ENCODE measurements at places on chromosomes 6 and 20.

DNA sequence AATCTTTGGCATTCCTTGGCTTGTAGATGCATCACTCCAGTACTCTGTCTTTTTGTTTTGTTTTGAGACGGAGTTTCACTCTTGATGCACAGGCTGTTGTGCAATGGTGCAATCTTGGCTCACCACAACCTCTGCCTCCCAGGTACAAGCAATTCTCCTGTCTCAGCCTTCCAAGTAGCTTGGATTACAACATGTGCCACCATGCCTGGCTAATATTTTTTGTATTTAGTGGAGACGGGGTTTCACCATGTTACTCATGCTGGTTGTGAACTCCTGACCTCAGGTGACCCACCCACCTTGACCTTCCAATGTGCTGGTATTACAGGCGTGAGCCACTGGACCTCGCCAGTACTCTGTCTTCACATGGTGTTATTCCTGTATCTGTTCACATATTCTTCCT is 35.8 kb upstream of the LGSN start:
- no peaks in the 10 kb centered on the region for H3K36me3 ChIP-seq
- no peak overlapping the region for H3K27ac ChIP-seq
- ATAC-seq: no peak

- H3K27me3 ChIP-seq: no peaks in the 10 kb centered on the region
- no peaks in the 10 kb centered on the region for H3K36me3 ChIP-seq
Measured at GRCh38 chr6:126718600-126719327, 378.8 kb downstream of the CENPW start.

DNA sequence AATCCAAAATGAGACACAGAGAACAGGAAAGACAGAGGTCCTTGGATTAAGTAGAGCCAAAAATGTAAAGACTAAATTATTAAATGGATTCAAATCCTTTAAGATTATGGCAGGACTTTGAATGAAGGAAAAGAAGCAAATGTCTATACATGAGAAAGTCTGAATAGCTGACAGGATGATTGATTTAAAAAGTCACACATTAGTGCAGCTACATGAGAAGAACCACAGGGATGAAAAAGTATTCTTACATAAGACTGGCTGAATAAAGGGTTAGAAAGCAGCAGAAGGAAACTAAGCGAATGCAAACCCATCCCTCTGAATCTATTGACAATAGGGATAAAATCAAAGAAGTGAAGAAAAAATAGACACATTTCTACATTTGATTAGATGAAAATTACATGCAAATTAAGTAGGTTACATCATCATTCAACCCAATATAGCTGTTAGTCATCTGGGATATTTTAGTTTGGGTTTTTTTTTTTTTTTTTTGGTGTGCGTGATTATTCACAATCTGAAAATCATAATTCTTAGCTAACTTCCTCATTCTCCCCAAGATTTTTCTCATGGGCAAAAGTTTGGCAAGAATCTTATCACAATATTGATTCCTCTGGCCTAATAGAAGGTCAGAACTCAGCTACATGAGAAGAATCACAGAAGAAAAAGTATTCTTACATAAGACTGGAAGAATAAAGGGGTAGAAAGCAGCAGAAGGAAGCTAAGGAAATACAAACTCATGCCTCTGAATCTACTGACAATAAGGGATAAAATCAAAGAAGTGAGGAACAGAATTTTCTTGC is 845.4 kb downstream of the HACE1 start:
- H3K36me3 ChIP-seq: no peaks in the 10 kb centered on the region
- no peaks in the 10 kb centered on the region for H3K27me3 ChIP-seq
- ATAC-seq: no peak
- no peaks in the 10 kb centered on the region for H3K4me1 ChIP-seq

- no peak for ATAC-seq
- H3K36me3 ChIP-seq: no peaks in the 10 kb centered on the region
- H3K4me3 ChIP-seq: no peak overlapping the region
- no peaks in the 10 kb centered on the region for H3K27me3 ChIP-seq
Measured at GRCh38 chr20:25538838-25539665, 46.3 kb downstream of the NINL start.

DNA sequence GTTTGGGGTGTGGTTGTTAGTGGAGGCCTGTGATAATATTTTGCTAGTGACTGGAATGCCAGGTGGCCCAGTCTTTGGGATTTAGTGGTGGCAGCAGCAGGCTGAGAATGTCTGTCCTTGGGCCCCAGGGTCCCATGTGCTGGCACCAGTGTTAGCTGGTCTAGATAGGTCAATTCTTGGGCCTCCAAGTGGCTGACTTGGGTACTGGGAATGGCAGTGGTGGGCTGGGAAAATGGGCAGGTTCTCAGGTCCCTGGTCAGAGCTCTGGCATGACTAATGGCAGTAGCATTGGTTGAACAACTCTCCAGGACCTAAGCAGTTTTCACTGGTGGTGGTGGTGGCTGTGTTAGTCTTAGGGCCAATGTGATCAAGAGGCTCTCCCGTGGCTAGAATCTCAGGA is 50.3 kb downstream of the OLIG3 start:
- ATAC-seq: no peak
- H3K4me1 ChIP-seq: no peaks in the 10 kb centered on the region
- no peak overlapping the region for H3K4me3 ChIP-seq
- no peaks in the 10 kb centered on the region for H3K36me3 ChIP-seq
- H3K27me3 ChIP-seq: no peaks in the 10 kb centered on the region

DNA sequence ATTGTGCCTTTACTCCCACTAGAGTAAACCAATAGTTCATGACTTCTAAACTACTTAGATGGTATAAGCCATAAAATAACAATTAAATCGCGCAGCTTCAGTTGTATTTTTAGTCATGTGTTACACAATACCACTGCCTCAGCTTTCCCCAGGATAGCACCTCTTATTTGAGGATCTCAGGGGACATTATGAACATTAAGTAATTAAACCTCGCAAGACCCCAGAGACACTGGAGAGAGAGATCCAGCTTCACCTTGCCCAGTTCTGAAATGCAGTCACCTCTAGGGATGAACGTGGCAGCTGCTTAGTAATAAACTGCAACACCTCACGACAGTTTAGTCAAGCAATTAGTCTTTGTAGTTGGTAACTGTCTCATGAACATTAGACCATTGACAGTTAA is 87.1 kb downstream of the CFAP61 start:
- H3K27ac ChIP-seq: no peak overlapping the region
- no peak for ATAC-seq
- H3K36me3 ChIP-seq: no peaks in the 10 kb centered on the region
- H3K4me3 ChIP-seq: no peak overlapping the region
- no peaks in the 10 kb centered on the region for H3K4me1 ChIP-seq
- peaks cover 3% of the 10 kb centered on the region for H3K27me3 ChIP-seq

GRCh38 chr6:24273096-24273870 is 84.6 kb downstream of the DCDC2 start:
- H3K4me3 ChIP-seq: no peak overlapping the region
- H3K27me3 ChIP-seq: peaks cover 5% of the 10 kb centered on the region
- no peak for ATAC-seq
- H3K36me3 ChIP-seq: no peaks in the 10 kb centered on the region
- no peaks in the 10 kb centered on the region for H3K4me1 ChIP-seq

- no peak overlapping the region for H3K4me3 ChIP-seq
- H3K27me3 ChIP-seq: peaks cover 3% of the 10 kb centered on the region
- H3K4me1 ChIP-seq: no peaks in the 10 kb centered on the region
Measured at GRCh38 chr6:6951355-6951754, 156.4 kb upstream of the RREB1 start.

DNA sequence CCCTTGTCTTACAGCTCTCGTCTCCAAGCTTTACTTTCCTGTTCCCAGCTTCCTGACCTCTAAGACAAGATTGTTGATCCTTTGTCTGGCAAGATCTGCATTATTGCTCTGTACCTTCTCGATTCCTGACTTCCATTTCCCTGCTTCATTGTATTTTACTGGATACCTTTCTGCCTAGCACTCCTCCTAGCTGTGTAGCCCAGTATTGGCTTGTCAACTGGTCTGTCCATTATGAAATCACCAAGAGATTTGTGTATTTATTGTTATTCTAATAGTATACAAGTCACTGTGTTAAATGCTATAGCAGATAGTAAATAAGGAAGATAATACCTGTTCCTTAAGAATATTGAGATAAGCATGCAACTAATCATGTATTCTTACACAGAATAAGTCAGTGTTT is 305.4 kb downstream of the CDKAL1 start:
- no peaks in the 10 kb centered on the region for H3K27me3 ChIP-seq
- H3K4me1 ChIP-seq: no peaks in the 10 kb centered on the region
- H3K36me3 ChIP-seq: no peaks in the 10 kb centered on the region
- ATAC-seq: no peak
- no peak overlapping the region for H3K4me3 ChIP-seq
- no peak overlapping the region for H3K27ac ChIP-seq

GRCh38 chr6:105616521-105616920 is 213.6 kb upstream of the PREP start:
- H3K4me1 ChIP-seq: peaks cover 5% of the 10 kb centered on the region
- H3K27ac ChIP-seq: no peak overlapping the region
- no peak for ATAC-seq
- no peaks in the 10 kb centered on the region for H3K36me3 ChIP-seq
- H3K27me3 ChIP-seq: no peaks in the 10 kb centered on the region

DNA sequence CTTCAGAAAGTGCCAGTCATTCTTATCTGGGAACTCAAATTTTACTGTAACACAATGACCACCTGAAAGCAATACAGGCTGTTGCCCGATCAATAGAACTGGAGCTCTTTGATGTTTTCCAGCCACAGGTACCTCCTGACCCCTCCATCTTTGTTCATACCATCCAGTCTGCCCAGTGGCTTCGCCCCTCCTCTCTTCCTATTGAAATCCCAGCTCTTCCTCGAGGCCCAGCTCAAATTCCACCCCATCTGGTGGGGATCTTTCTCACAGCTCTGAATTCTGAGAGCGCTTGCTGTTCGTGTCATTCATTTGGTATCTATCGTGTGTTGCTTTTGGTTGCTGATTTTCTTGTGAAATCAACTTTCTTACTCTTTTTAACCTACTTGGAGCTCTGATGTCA is 87.9 kb upstream of the CNKSR3 start:
- H3K27ac ChIP-seq: no peak overlapping the region
- H3K4me3 ChIP-seq: no peak overlapping the region
- no peaks in the 10 kb centered on the region for H3K4me1 ChIP-seq
- H3K27me3 ChIP-seq: no peaks in the 10 kb centered on the region
- ATAC-seq: no peak

- H3K4me3 ChIP-seq: no peak overlapping the region
- no peak overlapping the region for H3K27ac ChIP-seq
- H3K4me1 ChIP-seq: no peaks in the 10 kb centered on the region
- no peak for ATAC-seq
- H3K36me3 ChIP-seq: no peaks in the 10 kb centered on the region
Measured at GRCh38 chr6:53682632-53683031, 17.1 kb upstream of the KLHL31 start.

DNA sequence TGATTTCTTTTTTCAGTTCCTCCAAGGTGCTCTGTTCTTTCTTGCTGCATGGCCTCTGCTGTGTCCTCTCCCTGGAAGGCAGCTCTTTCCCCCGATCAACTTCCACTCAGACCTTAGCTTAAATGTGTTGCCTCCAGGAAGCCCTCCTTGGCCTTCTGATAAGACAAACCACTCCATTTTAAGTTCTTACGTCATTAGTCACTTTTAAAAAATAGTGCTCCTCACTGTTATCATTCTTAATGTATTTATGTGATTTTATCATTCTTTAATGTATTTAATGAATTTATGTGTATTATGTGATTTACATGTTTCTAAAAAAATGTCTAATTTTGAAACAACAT is 12.2 kb upstream of the MANBAL start:
- no peak overlapping the region for H3K4me3 ChIP-seq
- H3K27ac ChIP-seq: peak overlapping the region; percentile 20
- peaks cover 18% of the 10 kb centered on the region for H3K4me1 ChIP-seq
- ATAC-seq: no peak

GRCh38 chr6:33746036-33746600 is 587 bp downstream of the IP6K3 start:
- H3K4me3 ChIP-seq: no peak overlapping the region
- no peaks in the 10 kb centered on the region for H3K36me3 ChIP-seq
- peak; percentile 15 for ATAC-seq
- no peak overlapping the region for H3K27ac ChIP-seq
- peaks cover 19% of the 10 kb centered on the region for H3K4me1 ChIP-seq
- peaks cover 39% of the 10 kb centered on the region for H3K27me3 ChIP-seq

- no peak overlapping the region for H3K27ac ChIP-seq
- peaks cover 25% of the 10 kb centered on the region for H3K27me3 ChIP-seq
- no peak overlapping the region for H3K4me3 ChIP-seq
- peaks cover 21% of the 10 kb centered on the region for H3K4me1 ChIP-seq
- peaks cover 55% of the 10 kb centered on the region for H3K36me3 ChIP-seq
- no peak for ATAC-seq
Measured at GRCh38 chr20:3674995-3675900, 6.6 kb downstream of the ADAM33 start.
